ENCODE measurements at places on chromosomes 13 and 19. TPM values are rescaled to one million over a fixed set of nuclear protein-coding genes. Genes with fewer than 3 reads are reported as not detected.
A peak's percentile ranks its signal among the peaks of the same experiment; 100 is the strongest.

GRCh38 chr19:42281827-42282762 is 13.0 kb downstream of the CIC start:
- DNase-seq = peak; percentile 37

GRCh38 chr19:52101866-52102562 is 6.4 kb upstream of the ZNF841 start:
- no peak for DNase-seq

The ANKLE1 gene
- total RNA-seq = 3.1 TPM

GRCh38 chr19:4401769-4402170 is 670 bp upstream of the CHAF1A start:
- DNase-seq = no peak

- no peak for DNase-seq
Observed at GRCh38 chr13:107254392-107254791, 686.5 kb upstream of the ARGLU1 start.

The SLC7A9 gene
- total RNA-seq = 0.14 TPM

The ZSCAN4 gene
- total RNA-seq = not detected

The MAG gene
- 0.34 TPM for total RNA-seq

DNA sequence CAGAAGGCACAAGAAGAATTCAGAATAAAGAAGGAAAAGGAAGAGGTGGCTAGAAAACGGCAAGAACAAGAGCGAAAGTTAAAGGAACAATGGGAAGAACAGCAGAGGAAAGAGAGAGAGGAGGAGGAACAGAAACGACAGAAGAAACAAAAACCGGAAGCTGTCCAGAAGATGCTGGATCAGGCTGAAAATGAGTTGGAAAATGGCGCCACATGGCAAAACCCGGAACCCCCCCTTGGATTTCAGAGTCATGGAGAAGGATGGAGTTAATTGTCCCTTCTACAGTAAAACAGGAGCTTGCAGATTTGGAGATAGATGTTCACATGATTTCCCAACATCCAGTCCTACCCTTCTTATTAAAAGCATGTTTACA is 6.7 kb downstream of the CD209 start:
- DNase-seq = no peak

Measured in activated CD4-positive, alpha-beta T cell treated with anti-CD3 and anti-CD28 coated beads for 36 hours (primary cell).